ENCODE measurements at places on chromosomes 7 and 10. TPM values are rescaled to one million over a fixed set of nuclear protein-coding genes. Genes with fewer than 3 reads are reported as not detected.

DNA sequence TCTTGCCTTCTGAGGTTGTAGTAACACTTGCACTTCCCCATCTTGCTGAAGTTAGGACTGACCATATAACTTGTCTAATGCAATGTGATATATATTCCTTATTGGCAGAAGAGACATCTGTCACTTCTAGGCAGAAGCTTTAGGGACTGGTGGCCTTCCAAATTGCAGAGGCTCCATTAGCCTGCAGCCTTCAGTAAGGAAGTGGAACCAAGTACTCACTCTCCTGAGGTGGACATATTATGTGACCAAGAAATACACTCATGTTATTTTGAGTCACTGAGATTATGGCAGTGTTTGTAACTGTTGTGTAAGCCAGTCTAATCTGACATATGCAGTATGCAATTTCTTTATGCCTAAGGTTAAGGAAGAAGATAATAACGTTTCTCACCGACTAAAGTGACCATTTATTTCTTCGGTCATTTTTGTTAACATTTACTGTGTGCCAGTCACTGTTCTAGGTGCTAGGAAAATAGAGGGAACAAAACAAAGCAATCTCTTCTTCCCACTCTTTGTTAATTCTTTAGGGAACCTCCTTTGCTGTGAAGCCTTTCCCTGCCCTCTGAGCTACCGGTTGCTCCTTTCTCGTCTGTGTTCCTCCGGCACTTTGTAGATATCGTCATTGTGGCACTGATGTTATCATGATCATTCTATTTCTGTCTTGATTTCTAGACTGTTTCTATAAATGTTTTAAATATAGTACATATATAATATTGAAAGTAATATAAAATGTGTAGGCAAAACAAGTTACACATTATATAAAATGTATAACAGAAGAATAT lies 52.9 kb upstream of the HBP1 start:
- no peak for DNase-seq

ZNF138 gene
- polyA plus RNA-seq, result 15.8 TPM

TNS3 gene
- polyA plus RNA-seq, result 94.6 TPM

DNA sequence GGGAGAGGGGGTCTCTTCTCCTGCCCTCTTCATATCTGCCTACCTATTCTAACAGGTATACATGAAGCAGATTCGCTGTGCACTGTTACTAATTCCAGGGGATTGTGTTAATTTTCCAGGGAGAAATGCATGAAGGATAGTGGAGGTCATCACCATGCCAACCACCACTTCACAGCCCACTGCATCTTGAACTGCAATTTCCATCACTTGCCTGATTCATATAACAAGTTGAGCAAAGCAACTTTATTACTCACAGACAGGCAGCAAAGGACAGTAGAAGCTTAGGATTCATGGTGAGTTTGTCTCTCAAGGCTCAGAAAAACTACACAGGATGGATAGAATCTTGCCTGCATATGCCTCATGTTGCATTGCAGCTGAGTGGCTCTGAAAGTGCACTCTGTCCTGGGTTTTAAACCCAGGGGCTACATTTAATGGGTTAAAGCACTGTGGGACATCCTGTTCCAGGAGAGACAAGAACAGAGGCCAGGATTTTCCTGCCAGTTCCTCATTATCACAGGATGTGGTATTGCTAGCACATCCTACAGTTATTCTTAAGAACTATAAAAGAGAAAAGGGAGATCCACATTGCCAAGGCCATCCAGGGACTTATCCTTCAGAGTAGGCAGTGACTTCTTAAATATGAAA lies 136.9 kb upstream of the PRSS1 start:
- DNase-seq, result no peak

COL1A2 gene
- 746 TPM for polyA plus RNA-seq

RPA3 gene
- 54.5 TPM for polyA plus RNA-seq

DNA sequence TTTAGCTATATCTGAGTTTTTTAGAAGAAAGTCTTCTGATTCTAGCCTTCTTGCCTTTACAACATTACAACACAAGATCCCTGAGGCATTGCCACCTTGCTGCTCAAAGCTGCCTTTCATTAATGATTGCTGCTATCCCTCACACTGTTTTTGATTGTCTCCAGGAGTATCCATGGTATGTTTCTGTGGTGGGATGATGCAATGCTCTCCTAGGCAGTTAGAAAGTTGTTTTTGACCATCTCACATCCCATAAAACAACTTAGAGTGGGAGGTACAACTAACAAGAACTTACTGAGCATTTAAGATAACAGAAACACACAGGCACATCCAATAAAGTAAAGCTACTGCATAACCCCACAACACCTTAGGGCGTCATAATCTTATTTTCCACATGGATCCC lies 1156.0 kb upstream of the LRRTM3 start:
- no peak for DNase-seq

- DNase-seq, result no peak
Measured at GRCh38 chr10:69004821-69005220, 16.2 kb downstream of the KIFBP start.

GRCh38 chr7:20749906-20750305 lies 36.8 kb downstream of the SP8 start:
- DNase-seq, result no peak

- no peak for DNase-seq
Measured at GRCh38 chr10:74150990-74151878, at the start of gene ADK. Gene ADK (plus strand): TSS chr10:74151221. CDS start chr10:74151279, 58 bp downstream.

GRCh38 chr7:38658921-38659320 lies 27.7 kb upstream of the AMPH start:
- no peak for DNase-seq

GRCh38 chr7:106010866-106011265 lies 47.8 kb downstream of the CDHR3 start:
- no peak for DNase-seq

NACAD gene
- polyA plus RNA-seq, result 7.9 TPM

ATP5F1C gene
- polyA plus RNA-seq, result 426 TPM

GRCh38 chr10:44882166-44882720 lies 28.9 kb upstream of the TMEM72 start:
- DNase-seq, result no peak

RUFY2 gene
- polyA plus RNA-seq, result 25.2 TPM

VAX1 gene
- polyA plus RNA-seq, result not detected

DNA sequence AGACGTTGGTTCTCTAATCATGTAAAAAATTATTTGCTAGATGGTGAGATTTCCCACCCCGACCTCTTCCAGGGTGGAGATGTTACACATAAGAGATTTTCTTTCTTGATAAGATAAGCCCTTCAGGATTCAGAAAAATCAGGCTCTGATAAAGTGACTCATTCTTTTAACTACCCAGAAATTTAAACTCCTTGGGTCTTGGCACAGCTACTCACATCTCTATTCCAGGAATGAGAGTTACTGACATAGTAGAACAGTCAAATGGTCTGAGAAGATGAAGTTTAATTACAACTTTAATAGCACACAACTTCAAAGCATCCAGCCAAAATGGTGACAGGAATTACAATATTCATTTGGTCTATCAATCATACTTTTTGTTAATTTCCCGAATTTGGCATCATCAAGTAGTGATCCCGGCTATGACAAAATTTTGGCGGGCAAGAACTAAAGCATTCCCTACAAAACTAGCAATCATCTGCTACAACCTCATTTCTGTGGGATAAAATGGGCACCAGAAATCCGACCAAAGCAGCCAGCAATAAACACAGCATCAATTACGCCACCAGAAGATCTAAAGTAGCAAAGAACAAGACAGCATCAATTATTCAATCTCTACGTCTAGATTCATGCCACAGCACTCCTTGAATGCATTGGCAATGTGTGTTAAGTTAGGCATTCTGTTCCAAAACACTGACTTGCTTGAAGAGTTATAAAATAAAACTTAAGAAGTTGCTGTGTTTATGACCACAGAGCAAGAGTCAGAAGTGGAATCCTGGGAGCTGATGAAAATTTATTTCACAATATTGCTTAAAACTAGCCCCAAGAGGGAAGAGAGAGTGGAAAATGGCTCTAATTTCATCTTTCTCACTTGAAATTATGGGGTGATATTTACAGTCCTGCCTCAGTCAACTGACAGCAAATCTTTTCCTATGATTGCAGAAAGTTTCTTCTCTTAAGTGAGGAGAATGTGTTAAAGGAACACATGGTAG lies 565.7 kb upstream of the ANKRD30A start:
- DNase-seq, result no peak

DNA sequence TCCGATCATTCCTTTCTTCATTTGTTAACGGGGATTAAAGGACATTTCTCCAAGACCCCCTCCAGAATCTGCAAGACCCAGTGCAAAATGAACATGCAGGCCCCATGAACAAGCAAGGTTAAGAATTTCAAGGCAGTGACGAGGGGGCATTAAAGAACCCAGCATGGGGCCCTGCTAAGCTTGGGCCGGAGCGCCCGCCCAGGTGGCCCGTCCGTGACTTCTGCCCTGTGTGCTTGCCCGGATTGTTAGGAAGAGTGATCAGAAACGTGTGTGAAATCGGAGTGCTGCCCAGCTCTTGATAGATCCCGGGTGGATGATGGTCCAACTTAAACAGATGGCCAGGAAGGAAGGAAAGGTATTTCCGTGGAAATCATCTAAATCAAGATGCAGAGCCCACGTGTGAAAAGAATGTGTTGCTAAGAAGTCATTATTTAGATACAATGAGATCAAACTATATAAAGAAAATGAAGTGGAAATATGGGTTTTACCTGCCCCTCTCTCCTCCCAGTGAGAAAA lies 213.6 kb downstream of the KLF6 start:
- no peak for DNase-seq

TRIL gene
- 51.9 TPM for polyA plus RNA-seq

GRCh38 chr7:29071203-29071874 lies 75.0 kb downstream of the CPVL start:
- DNase-seq, result no peak

- no peak for DNase-seq
Measured at GRCh38 chr10:113441220-113441619, 111.6 kb upstream of the HABP2 start.

TRIM73 gene
- polyA plus RNA-seq, result 3.3 TPM

GRCh38 chr7:17512181-17512675 lies 213.8 kb downstream of the AHR start:
- no peak for DNase-seq

GRCh38 chr10:124740369-124741280 lies 3.6 kb downstream of the FAM53B start:
- no peak for DNase-seq

- DNase-seq, result no peak
Measured at GRCh38 chr7:1943933-1944618, 274.0 kb downstream of the ELFN1 start.

DNA sequence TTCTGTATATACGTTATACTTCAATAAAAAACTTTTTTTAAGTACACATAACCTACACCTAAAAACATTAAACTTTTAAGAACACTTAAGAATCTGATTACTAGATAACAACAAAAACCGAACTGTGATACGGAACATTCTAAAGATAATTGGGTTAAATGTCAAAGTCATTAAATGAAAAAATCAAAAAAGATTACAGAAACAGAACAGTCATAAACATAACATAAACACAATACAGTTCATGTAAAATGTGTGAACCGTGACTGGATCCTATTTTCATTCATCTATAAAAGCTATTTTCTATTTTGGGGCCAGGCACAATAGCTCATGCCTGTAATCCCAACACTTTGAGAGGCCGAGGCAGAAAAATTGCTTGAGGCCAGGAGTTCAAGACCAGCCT lies 38.6 kb downstream of the ATE1 start:
- no peak for DNase-seq

- DNase-seq, result no peak
Measured at GRCh38 chr7:132205509-132205908, 370.8 kb downstream of the PLXNA4 start.

DNA sequence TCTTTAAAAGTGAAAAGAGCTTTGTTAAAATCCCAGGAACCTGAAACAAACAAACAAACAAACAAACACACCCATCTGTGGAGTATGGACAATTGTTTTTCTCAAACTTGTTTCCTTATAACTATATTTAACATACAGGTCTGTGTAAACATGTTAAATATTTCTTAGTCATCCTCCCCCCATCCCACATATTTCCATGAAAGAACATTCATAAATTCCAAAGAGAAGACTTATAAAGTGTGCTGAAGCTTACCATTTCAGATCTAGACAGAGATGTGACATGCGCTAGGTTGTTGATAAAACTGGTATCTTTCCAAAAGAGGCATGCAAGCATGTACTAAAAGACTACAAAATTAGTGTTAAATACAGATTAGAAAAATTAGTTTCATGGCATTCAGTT lies 6.5 kb downstream of the FKBP14 start:
- DNase-seq, result no peak

CALCR gene
- 1.1 TPM for polyA plus RNA-seq

GRCh38 chr7:8189625-8190024 lies 72.3 kb downstream of the ICA1 start:
- no peak for DNase-seq

TASOR2 gene
- polyA plus RNA-seq, result 30.8 TPM

SORCS1 gene
- polyA plus RNA-seq, result 17.3 TPM

POLR2J3 gene
- polyA plus RNA-seq, result 98.0 TPM

DNA sequence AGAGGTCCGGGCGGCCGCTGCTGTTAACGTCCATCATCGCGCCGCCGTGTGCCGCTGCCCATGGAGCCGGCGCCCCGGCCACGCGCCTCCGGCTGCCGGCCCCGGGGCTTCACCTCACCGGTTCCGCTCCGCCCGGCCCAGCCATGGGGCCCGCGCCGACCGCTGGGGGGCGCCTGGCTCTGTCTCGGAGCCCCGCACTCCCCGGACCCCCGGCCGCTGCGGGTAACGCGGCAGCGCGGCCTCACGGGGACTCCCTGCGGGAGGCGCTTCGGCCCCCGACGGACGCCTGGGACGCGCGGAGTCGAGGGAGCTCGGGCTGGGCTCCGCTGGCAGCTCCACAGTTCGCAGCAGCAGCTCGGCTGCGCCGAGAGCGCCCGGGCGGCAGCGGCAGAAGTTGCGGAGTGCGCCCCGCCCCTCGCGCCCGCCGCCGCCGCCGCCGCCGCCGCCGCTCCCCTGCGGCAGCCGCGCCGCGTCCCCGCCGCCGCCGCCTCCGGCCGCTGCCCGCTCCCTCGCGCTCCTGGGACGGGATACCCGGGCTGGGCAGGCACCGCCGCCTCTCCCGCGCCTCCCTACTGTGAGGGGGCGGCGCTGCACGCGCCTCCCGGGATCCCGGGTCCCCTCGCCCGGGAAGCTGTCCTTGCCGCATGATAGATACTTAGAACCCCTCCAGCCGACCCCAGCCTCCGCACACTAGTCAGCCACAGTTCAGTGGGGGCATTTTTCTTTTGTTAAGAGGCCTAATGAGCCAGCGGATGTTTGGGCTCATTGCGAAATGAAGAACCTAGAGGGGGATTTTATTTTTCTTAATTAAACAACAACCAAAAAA lies at the start of gene HTR7:
Gene HTR7, minus strand, starts transcription at position 405 of the 826 bp plus-strand sequence. Its CDS starts 368 bp downstream, at position 37.
- no peak for DNase-seq

DNA sequence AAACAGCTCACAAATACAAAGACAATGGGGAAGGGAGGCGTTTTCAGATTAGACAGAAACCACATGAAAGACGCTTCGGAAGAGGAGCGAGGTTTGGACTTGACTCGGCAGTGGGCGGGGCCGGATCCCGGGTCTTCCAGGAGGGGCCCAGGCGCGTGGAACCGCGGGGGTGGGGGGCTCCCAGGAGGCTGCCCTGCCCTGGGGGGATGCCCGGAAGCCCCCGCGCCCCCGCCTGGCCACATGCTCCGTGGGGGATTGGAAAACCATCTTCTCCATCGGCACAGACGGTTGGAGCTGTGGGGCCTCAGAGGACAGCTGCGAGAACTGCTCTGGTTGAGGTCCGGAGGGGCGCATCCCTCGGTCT lies 186.0 kb upstream of the SHH start:
- DNase-seq, result no peak

LRRTM3 gene
- polyA plus RNA-seq, result 4.4 TPM

GNG11 gene
- 52.5 TPM for polyA plus RNA-seq

All from right renal cortex interstitium (tissue), 3 donors.